ENCODE measurements at places on chromosomes 13 and 19.

- no peak for DNase-seq
Observed at GRCh38 chr13:76846363-76846762, 39.8 kb downstream of the KCTD12 start.

DNA sequence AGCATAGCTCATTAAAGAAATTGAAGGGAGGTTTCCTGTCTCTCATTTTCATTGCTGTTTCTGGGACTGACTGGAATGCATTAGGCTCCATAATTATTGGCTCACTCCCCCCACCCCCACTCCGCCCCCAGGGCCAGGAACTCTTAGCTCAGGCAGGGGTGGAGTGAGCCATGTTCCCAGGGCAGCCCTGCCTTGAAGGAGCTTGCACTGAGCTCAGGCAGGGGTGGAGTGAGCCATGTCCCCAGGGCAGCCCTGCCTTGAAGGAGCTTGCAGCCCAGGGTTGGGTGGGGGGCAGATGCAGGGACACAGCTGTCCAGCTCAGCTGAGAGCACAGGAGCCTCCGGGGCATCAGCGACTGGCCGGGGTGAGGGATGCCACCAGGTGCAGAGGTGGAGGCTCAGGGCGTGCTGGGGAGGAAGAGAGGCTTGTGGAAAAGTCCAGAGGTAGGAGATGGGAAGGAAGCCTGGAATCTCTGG, 39.1 kb upstream of the TFDP1 start:
- peak; percentile 50 for DNase-seq

DNA sequence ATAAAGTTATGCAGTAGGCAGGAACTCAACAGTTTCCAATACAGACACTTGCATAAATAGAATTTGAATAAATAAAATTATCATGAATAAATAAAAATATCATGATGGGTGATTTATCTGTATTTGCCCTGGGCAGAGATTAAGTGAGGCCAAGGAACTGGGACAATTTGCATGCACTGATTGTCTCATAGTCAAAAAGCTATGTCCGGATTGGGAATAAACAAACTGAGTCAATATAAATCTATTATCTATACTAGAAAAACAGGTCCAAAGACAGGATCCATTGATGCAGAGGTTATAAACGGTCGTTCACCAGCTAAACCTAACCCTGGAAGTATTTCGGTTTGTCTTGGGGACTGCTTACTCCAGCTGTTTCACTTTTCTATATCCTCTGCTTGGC, 26.2 kb upstream of the FBXL3 start:
- DNase-seq, result no peak

- no peak for DNase-seq
Observed at GRCh38 chr13:22848539-22849052, 332.2 kb upstream of the SGCG start.

DNA sequence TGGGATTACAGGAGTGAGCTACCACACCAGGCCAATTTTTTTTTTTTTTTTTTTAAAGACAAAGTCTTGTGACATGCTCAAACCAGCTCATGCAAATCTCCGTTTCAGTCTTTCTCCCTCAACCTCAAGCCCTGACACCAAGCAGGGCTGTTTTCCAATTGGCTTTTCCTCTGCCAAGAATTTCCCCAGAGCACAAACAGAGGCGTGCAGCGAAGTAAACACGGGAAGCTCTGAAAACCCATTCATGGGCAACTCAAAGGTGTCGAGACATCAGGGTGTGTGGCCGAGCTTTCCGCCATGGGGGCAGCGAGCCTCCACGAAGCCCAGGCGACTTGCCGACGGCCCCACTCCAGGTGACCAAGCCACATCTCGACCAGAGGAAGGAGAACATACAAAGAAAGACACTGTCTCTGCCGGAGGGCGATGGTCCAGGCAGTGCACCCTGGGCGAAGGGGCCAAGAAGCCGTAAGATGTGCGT, 70.0 kb downstream of the INSR start:
- DNase-seq, result peak; percentile 39

DNA sequence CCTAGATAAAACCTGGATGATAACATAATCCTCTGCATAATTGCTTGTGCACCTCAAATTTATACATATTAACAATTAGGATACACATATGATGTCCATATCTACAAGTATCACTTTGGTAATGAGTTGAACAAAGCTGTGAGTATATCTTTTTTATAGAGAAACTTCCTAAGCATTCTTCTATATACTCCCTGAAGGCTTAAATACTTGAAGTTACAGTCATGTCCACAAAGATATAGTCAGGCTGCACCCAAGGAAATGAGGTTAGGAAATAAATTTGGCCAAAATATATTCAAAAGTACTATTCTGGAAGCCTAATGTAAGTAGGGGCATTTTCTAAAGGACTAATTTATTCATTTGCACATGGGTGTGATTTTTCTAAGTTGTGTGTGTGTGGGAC, 761.5 kb downstream of the PCDH9 start:
- DNase-seq, result no peak

DNA sequence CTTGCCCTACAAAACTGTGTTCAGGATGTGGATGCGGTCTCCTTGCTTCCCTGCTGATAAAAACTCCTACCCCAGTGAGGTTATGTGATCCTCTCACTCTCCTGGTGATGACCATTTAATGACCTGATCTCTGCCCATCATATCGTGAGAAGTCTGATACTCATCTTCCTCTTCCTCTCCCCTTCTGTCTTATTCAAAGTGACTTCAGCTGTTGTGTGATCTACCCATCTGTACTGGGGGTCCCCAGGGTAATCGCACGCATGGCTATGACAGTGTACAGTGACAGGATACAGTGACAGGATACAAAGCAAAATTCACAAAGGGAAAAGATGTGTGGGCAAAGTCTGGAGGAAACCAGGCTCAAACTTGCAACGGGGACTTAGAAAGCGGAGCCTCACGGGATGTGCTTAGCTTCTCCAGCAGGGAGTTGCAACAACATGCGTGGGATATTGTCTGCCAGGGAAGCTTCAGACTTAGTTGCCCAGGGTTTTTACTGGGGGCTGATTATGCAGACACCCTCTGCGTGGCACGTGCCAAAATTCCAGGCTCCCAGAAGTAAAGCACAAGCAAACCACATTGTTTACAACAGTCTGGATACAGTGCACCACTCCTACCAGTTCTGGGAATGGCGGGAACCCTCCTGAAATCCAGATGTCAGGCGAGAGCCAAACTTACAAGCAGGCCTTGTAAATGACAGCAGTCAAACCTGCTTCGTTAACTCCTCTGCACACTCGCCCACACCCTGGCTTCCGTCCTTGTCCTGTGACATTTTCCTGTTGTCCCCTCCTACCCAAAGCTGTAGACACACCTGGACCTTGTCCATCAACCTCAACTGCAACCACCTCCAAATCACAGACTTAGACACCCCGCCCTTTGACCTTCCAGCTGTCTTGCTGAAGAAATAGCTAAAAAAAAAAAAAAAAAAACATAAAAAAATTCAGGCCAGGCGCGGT, 18.0 kb upstream of the GARRE1 start:
- DNase-seq, result no peak

DNA sequence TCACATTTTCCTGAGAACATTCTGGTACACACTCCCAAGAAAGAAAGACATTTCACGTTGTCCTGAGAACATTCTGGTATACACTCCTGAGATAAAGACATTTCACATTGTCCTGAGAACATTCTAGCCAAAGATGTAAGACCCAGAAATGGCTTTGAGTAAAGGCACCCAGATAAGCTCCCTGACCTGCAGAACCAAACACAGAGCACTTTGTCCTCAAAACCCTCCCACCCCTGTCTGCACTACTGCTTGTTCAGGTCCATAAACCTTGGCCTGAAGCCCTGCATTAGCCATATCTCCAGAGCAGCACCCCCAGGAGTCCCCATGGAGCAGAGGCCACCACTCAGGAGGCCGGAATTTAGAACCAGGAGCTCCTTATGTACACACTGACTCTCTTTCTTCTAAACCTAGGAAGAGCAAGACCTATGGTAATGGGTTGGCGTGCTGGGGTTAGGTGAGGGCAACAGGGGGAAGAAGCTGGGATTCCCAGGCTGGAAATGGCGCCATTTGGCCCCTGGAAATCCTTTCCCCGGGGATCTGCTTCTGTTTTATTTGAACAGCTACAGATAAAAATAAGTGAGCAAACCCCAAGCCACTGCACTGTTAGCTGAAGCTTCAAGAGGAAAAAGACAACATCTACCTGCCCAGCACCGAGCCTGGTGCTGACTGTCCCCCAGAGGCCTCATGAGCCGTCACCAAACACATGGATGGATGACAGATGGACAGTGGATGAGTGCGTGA, 13.7 kb downstream of the GAS6 start:
- DNase-seq, result no peak

DNA sequence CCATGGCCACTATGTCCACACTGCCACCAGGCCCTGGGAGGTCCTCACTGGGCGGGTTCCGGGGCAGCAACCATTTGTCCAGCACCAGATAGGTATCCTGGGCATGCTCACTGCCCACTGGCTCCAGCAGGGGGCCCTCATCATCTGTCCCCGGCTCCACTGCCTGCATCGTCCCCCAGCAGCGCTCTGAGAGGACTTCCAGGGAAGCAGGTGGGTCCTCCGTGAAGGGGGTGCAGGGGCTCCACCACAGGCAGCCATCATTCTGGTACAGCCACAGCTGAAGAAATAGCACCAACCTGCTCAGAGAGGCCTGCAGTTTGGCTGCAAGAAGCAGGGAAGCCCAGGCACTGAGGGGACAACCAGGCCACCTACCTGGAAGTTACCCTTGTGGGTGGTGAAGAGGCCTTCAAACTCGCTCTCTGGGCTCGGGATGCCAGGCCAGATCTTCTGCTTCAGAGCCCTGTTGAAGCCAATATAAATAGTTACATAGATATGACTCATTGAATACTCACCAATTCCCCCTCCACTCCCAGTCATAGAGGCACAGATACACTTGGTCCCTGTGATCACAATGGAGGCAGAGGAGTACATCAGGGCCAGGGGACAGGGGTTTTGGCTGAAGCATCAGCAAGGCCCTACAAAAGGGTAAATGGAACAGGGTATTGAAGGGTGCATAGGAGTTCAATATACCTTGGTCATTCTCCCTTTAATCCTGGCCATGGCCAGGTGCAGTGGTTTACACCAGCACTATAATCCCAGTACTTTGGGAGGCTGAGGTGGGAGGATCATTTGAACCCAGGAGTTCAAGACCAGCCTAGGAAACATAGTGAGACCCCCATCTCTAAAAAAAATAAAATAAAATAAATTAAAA, 4.1 kb downstream of the SWSAP1 start:
- DNase-seq, result peak; percentile 75

GRCh38 chr19:48947258-48947542, 7.5 kb upstream of the BAX start:
- no peak for DNase-seq

DNA sequence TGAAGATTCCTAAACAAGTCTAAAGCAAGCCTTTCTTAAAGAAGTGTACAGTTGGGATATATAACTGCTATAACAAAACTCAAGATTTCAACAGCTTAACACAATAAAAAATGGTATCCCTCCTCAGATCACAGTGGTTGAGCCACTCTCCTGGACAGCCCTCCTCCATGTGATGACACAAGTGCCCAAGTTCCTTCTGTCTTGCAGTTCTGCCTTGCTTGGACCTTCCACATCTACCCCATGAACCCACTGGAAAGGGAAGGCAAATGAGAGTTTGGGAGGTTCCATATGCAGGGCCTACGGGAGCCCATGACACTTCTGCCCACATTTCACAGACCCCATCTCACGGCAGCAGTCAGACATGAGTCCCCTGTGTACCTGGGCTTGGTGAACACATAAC, 659.2 kb downstream of the UQCRFS1 start:
- no peak for DNase-seq

DNA sequence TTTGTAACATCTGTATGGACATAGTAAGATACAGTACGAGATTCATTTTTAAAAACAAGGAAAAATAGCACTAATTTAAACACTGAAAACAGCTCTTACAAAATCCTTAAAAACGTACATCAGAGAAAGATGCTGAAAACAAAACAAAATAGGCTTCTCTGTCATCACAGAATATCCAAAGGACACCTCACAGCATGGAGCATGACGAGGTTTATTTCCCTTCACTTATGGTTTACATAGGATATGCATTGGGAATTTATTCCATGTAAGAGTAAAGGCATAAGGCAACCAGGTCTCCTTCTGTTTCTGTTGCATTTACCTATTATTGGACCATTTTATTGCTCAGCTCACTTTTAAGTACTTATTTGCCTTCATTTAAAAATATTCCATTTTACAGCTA, 3.0 kb downstream of the KCTD12 start:
- no peak for DNase-seq

DNA sequence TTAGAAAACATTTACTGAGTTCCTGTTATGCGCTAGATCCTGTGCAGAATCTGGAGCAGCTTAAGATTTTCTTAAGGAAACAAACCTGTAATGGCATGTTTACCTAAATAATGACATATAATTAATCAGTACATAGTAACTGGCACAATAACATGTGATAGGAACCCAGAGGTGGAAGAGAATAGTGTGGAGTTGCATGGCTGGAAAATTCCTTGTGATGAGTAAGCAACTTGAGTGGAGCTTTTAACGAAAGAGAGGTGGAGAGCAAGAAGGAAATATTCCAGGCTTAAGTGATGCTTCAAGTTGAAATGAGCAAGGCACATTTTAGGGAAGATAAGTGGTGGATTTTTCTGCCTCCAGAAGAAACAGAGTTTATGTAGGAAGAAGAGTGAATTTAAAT, 9.2 kb upstream of the GPC5 start:
- DNase-seq, result no peak

- DNase-seq, result peak; percentile 64
Observed at GRCh38 chr19:1134431-1134830, 30.6 kb downstream of the GPX4 start.

- DNase-seq, result no peak
Observed at GRCh38 chr19:40807147-40808020, 8.4 kb downstream of the EGLN2 start.

GRCh38 chr19:48689449-48689848, 6.3 kb upstream of the FUT2 start:
- no peak for DNase-seq

GRCh38 chr13:70108356-70109105, at the start of gene KLHL1:
TSS of gene KLHL1 (minus strand) at chr13:70108452. CDS start at chr13:70107699, 753 bp downstream.
- DNase-seq, result peak; percentile 1

GRCh38 chr13:27964741-27965323, 4.3 kb downstream of the CDX2 start:
- DNase-seq, result no peak

DNA sequence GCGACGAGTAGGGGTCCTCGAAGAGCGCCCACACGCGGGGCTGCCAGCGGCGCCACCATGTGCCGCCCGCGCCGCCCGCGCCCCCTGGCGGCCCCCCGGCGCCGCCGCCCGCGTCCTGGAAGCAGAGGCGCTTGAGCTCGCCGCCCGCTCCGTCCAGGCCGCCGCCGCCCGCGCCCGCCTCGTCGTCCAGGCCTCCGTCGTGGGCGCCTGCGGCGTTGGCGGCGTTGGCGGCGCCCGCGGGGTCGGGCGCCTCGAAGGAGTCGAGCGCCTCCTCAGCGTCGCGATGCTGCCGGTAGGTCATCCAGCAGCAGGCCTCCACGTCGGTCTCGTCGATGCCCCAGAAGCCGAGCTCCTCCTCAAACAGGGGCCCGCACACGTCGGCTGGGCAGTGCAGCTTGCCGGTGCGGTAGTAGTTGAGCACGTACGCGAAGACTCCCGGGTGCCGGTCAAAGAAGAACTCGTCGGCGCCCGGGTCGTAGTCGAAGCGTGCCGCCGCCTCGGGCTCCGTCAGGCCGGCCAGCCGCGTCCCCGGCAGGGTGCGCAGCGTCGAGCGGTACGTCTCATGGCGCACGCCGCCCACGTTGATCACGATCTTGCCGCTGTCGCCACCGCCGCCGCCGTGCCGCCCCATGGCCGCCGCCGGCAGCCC, 829 bp downstream of the KCNC3 start:
- no peak for DNase-seq
